ENCODE measurements at places on chromosomes 1 and 21. TPM values are rescaled to one million over a fixed set of nuclear protein-coding genes. Genes with fewer than 3 reads are reported as not detected.

The WLS gene
- 15.3 TPM for total RNA-seq

- DNase-seq, result peak; percentile 21
Observed at GRCh38 chr1:240720976-240721375, 109.0 kb upstream of the GREM2 start.

- DNase-seq, result no peak
Observed at GRCh38 chr1:103336408-103336807, 189.1 kb upstream of the RNPC3 start.

DNA sequence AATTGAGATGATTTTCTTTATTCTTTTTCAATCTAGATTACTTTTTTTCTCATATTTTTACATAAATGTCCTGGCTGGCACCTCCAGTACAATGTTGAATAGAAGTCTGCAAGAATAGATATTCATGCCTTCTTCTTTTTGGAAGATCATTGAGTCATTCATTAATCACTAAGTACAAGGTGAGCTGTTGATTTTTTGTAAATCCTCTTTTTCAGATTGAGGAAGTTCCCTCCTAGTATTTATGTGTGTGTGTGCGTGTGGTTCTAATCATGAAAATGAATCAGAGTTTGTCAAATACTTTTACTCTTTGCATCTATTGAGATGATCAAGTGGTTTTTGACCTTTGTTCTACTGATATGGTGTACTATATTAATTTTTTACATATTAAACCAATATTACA, 859.3 kb downstream of the KCNT2 start:
- DNase-seq, result no peak

DNA sequence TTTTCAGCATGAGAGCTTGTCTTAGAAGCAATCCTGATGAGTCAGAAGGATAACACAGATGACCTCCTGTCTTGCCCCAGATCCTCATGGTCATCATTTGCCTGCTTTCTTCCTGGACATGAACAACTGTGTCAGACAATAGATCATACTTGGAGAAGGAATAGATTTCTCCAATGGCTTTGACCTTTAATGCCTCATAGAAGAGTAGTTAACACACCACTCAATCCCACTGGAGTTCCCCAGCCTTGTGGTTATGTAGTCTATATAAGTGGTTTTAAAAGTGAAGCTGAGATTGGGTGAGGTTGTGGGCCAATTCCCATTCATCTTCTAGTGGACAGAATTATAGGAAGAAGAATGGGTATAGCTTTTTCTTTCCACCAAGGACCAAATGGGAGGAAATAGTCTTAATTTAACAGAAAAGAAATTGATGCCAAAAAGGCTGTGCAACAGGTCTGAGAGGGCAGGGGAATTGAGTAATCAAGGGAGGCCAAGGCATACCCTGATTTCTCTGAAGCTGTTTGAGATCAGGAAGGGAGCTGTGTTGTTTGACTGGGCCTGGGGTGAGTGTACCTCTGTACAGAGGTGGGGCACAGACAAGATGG, 14.4 kb downstream of the PRCC start:
- no peak for DNase-seq

DNA sequence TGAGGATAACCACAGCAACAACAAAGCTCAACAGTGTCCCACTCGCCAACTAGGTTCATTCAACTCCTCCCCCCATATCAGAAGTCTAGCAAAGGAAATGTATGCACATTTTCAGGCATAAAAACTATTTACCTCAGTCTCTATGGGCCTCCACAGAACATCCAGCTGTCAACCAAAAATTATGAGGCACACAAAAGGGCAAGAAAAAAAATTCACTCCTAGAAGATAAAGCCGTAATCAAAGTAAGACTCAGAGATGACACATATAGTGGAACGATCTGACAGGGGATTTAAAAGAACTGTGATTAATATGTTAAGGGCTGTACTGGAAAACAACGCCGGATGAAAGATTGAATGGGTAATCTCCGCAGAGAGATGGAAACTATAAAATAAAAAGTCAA, 158.7 kb downstream of the NTPCR start:
- DNase-seq, result no peak

DNA sequence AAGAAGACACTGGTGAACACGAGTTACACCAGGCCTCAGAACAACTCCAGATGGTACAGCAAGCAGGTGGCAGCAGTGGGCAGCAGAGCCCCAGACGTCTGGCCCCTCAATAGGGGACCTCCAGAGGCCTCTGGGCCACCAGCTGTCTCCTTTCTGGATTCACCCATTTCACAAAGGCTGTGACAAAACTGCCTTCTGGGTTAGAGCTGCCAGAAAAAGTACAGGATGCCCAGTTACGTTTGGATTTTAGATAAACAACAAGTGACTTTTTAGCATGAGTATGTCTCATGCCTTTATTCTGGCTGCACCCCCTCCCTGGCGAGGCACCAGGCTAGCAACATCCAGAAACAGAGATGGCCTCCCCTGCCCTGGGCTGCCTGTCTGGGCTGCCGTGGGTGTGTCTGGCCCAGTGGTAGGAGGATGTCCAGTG, 30.1 kb downstream of the ITPKB start:
- DNase-seq, result no peak
